ENCODE measurements at places on chromosomes 3 and 15. TPM values are rescaled to one million over a fixed set of nuclear protein-coding genes. Genes with fewer than 3 reads are reported as not detected.

Gene SLC27A2
- polyA plus RNA-seq, result 0.23 TPM

Gene GPR149
- polyA plus RNA-seq, result not detected

Gene SEMA3B
- polyA plus RNA-seq, result 17.6 TPM

Gene CERS3
- polyA plus RNA-seq, result not detected

Gene ITIH1
- polyA plus RNA-seq, result not detected

GRCh38 chr15:69132977-69133861, 27.2 kb upstream of the GLCE start:
- DNase-seq, result no peak

- DNase-seq, result peak; percentile 94
Observed at GRCh38 chr15:80455668-80456442, 51.7 kb downstream of the ARNT2 start.

- DNase-seq, result no peak
Observed at GRCh38 chr15:93245661-93246042, 156.6 kb upstream of the RGMA start.

- DNase-seq, result no peak
Observed at GRCh38 chr15:29056839-29057450, 171.2 kb downstream of the APBA2 start.

GRCh38 chr3:189167027-189167766, 4.6 kb upstream of the TPRG1 start:
- no peak for DNase-seq

- DNase-seq, result no peak
Observed at GRCh38 chr3:183293966-183294365, 40.9 kb downstream of the B3GNT5 start.

- DNase-seq, result peak; percentile 3
Observed at GRCh38 chr3:191047930-191048329, 151.1 kb upstream of the OSTN start.

DNA sequence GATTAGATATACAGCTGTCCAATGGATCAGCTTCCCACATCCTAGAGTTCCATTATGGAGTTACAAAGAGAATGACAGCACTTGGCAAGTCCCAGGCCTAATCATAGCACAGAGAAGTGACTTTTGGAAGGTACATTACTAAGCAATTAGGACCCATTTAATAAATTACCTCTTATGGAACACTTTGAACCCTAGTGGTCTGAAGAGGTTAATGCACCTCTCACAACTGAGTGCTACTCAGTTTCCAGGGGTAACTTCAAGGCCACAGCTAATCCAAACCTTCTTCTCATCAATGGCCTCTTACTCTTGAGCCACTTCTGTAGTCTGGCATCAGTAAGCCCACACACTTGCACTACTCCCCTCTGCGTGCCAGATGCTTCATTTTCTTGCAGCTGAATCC, 34.9 kb upstream of the MEIS2 start:
- no peak for DNase-seq

DNA sequence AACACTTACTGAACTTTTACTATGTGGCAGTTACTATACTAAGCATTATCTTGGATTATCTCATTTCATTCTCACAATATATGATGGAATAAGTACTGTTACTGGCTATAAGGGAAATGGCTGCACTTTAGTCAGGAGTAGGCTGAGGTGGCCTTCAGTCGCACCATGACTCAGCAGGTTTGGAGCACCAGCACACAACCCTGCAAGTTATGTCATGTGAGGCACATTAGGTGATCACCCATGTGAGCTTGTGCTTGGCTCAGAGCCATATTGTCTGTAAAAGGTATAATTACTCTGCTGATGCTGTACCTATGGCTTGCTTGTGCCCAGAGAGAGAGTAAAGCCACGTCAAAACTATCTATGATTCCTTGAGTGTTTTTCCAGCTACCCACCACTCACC, 54.1 kb upstream of the TIPARP start:
- peak; percentile 48 for DNase-seq

DNA sequence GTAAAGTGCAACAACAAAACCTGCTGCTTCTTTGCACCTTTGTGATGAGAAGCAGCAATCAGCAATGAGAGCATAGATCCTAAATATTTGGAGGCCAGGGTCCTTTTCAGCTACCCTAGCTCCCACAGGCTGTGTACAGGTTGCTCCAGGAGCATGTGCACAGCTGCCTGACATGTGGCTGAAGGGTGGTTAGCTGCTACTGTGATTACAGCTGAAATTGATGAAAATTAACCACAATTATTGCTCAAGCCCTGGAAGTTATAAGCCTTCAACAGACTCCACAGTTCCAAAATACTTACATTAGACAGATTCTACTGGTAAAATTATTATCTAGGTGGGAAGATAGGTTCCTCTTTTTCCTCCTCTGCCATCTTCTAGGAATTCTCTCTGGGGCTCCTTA, 28.5 kb downstream of the COMMD2 start:
- peak; percentile 2 for DNase-seq

All from fibroblast of lung (primary cell).